ENCODE measurements at places on chromosomes 1 and 21.

- no peak for DNase-seq
Observed at GRCh38 chr1:201749059-201749690, 79.8 kb upstream of the IPO9 start.

DNA sequence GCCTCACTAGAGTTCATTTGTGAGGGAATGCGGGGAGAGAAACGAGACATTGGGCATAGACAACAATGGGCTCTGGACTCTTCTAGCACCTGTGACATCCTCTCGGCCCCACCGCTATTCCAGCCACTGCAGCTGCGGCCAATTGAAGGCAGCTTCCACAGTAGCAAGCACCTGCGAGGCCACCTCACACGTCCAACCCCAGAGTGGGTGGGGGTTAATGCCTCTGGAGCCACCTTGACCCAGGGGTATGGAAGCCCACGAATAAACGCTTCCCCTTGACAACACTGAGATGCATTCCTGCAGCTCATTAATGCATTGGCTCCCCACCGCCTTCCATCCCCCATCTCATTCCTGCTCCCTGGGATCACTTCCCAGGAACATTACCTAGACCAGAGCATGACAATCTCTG lies 104.4 kb downstream of the GLIS1 start:
- no peak for DNase-seq

DNA sequence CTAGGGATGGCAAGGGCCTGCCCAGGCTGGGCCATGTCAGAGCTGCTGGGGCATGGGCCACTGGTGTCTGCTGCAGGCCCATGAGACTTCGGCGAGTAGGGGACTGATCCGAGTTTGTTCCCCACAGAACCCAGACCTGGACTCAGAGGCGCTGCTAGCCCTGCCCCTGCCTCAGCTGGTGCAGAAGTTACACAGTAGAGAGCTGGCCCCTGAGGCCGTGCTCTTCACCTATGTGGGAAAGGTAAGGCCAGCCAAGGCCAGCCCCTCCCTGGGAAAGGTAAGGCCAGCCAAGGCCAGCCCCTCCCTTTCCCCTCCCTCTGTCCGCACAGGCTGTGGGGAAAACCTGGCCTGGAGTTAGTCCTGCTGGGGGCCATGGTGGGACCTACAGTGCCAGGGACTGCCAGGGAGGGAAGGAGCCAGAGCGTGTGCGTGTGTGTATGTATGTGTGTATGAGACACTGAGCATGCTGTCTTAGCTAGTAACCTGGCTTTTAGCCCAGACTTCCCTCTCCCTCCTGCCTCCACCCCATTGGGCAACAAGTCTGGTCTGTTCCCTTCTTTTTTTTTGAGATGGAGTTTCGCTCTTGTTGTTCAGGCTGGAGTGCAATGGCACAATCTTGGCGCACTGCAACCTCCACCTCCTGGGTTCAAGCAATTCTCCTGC lies 8.0 kb downstream of the FAAH start:
- DNase-seq: peak; percentile 98

- no peak for DNase-seq
Observed at GRCh38 chr1:55252942-55253589, 37.9 kb upstream of the USP24 start.

DNA sequence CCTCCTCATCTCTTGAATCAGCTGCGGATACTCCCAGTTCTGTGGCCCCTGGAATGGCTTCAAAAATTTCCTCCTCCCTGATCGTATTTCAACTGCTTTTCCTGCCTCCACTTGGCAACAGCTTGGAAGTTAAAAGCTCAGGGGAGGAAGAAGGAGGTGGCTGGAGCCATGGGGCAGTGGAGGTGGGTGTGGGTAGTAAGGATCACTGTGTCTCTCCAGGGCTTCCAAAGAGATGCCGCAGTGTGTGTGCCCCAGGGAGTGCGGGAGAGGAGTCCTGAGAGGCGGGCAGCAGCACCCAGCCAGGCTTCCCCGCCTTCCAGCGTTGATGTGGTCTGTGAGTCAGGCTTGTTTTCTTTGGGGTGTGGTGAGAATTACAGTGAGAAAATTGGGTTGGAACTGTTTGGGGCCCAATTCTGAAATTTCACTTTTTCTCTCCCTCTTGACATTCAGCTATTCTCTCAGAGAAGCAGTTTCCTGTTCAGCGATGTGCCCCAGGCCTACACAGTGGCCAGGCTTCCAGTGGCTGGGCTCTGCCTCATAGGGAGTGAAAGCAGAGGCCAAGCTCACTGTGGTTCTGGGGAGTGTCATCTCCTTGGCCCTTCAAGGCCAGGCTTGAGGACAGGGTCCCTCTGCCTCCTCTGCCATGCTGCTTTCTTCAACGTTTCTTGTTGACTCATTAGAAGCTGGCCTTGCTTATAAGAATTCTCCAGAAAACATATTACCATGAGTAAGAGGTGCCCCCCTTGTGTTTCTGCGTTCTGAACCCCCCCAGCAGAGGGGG lies 69.0 kb downstream of the PGM1 start:
- DNase-seq: no peak

GRCh38 chr1:11806307-11806936 lies 431 bp downstream of the CLCN6 start:
- DNase-seq: no peak

GRCh38 chr1:89360716-89361115 lies 3.1 kb upstream of the GBP6 start:
- no peak for DNase-seq

DNA sequence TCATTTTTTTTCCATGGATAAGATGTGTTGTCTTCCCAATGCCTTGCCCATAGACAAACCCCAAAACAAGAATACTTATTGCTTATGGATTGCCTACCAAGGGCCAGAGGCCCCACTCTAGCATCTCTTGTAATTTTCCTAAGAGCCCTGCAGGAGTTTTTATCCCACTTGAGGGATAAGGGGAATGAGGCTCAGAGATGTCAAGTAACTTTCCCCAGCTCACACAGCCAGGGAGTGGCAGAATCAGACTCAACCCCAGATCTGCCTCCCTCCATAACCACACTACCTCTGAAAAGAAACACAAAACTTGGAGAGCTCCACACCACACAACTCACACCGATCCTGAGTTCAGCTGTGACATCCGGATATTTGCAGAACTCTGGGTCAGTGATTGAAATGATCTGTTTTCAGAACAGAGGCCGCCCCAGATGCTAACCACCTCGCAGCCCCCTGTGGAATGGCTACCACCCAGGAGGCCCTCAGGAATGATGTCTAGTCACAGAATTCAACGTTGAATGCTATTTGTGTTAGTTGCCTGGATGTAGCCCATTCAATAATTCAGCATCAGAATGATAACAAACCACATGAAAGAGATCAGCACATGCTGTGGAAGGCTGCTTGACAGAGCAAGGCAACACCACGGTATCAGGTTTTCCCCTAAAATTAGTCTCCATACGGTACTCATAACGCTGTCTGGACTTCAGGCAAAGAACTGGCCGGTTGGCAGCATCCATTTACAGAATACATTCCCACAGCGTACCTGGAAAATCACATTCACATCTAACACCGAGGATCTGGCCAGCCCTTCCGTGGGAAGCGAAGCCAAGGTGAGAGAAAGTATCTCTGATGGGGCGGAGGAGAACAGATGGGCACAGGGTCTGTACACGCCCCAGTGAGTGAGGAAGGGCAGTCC lies 231.9 kb downstream of the TOMM20 start:
- DNase-seq: no peak

DNA sequence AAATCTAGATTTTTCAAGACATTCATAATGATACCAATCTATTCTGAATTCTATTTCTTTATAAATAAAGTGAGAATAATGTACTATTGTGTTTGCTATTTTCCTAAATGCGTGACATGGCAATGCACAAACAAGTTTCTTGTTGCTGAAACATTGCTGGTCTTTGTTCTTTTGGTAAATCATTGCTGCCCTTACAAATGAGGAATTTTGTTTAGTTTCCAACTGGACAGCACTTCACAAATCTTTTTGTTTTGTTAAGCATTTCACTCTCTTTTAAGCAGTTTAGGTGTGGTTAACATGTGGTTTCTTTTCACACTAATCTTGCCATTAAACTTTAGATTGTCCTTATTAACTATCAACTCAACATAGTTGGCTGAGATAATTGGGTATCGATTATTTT lies 94.6 kb downstream of the LRRC7 start:
- DNase-seq: no peak

DNA sequence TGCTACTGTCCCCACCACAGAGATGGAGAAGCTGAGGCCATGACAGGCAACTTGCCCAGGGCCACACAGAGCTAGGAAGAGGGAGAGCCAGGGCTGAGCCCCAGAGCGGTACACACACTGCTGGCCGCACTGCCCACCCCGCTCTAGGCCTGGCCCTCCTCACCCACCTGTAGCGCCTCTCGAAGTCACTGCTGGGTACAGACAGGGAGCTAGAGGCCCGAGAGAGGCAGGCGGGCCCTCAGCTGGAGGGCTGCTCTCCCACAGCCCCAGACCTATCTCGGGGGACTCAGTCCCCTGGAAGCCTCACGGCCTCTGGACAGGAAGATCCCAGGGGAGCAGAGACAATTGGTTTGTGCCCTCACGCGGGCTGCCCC lies 17.3 kb upstream of the PLEKHG5 start:
- no peak for DNase-seq

GRCh38 chr1:27571439-27572018 lies 32.4 kb downstream of the AHDC1 start:
- no peak for DNase-seq

- no peak for DNase-seq
Observed at GRCh38 chr21:45962531-45963231, 18.9 kb upstream of the COL6A1 start.

- DNase-seq: no peak
Observed at GRCh38 chr1:24931146-24931467, 1.0 kb upstream of the RUNX3 start.

DNA sequence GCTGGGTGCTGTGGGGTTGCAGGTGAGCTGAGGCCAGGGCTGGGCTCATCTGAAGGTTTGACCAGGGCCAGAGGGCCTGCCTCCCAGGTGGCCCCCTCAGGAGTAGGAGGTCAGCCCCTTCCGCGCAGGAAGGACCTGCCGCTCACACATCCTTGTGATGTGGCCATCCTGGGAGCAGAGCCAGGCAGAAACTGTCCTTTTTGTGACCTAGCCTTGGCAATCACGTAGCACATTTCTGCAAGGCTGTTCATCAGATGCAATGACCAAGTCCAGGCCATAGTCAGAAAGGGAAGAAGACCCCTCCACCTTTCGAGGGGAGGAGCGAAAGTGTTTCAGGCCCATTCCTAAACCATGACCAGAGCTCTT lies 55.5 kb upstream of the TRAPPC10 start:
- no peak for DNase-seq

DNA sequence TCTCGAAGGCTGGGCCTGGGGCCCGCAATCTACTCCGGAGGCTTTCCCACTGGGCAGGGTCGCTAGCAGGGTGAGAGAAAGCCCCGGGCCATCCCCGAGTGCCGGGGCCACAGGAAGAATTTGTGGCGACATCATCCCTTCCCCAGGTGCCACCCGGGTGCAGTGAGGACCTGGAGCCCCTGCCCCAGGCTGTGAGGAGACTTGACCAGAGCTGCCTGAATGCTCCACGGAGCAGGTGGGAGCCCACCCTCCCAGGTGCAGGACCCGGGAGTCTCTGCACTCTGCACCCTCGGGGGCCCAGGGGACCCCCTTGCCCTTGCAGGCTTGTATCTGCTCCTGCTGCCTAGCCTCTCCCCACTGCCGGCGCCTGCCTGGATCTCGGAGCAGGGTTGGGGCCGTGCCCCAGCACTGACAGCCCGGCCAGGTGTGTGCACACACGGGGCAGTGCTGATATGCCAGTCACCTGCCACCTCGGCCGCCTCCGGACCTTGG lies 67.5 kb upstream of the RGS7 start:
- no peak for DNase-seq

GRCh38 chr1:153362187-153362775 lies 4.6 kb downstream of the S100A9 start:
- DNase-seq: no peak

DNA sequence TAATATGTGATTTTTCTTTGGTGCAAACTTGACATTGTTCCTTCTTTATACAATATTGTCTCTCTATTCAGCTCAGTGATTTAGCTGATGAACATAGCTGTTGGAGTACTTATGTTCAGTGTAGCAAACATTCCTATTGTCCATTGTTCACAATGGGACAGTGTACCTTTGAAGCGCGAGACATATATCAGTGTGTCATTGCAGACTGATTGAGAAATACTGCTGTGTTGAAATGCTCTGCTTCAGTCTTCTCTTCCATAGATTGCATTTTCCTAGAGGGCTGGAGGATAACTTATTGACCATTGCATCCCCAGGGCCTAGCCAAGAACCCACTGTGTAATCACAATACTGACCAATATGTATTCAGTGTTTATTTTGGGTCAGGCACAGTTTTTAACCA lies 46.5 kb downstream of the HLX start:
- no peak for DNase-seq

All from retinal pigment epithelial cell (primary cell).